Ascending aorta (tissue), 2 donors: ENCODE measurements at places on chromosomes 4 and X.

GRCh38 chr4:123676071-123676889, 279.7 kb downstream of the SPRY1 start:
- DNase-seq = no peak

GRCh38 chrX:72309297-72310071, 3.8 kb upstream of the CITED1 start:
- DNase-seq = no peak

DNA sequence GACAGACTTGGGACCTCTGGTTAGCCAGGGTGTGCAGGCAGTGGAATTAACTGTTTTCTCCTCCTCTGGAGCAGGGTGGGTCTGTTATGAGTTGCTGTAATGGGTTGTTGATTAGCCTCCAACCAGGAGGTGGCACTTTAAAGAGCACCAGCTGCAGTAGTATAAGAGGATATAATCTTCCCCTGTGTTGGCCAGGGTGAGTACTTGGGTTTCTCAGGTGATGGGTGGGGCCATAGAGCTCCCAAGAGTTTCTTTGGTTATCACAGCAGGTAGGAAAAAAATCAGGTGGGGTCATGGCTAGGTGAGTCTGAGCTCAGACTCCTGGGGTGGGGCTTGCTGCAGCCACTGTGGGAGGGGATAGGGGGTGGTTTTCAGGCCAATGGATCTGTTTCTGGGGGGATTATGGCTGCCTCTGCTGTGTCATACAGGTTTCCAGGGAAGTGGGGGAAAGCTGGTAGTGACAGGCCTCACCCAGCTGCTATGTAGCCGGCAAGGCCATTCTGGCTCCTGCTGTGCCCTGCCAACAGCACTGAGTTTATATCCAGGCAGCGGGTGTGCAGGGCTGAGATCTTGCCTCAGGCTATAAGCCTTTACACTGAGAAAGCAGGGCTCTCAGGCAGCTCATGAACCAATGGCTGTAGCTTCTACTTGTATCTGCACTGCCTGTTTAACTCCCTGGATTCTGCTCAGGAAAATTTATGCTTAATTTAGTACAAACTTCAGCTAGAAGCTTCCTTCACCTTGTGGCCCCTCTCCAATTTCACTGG, 70.1 kb downstream of the CCNG2 start:
- DNase-seq = no peak

- DNase-seq = no peak
Measured at GRCh38 chrX:7318241-7318640, 170.3 kb upstream of the PUDP start.

DNA sequence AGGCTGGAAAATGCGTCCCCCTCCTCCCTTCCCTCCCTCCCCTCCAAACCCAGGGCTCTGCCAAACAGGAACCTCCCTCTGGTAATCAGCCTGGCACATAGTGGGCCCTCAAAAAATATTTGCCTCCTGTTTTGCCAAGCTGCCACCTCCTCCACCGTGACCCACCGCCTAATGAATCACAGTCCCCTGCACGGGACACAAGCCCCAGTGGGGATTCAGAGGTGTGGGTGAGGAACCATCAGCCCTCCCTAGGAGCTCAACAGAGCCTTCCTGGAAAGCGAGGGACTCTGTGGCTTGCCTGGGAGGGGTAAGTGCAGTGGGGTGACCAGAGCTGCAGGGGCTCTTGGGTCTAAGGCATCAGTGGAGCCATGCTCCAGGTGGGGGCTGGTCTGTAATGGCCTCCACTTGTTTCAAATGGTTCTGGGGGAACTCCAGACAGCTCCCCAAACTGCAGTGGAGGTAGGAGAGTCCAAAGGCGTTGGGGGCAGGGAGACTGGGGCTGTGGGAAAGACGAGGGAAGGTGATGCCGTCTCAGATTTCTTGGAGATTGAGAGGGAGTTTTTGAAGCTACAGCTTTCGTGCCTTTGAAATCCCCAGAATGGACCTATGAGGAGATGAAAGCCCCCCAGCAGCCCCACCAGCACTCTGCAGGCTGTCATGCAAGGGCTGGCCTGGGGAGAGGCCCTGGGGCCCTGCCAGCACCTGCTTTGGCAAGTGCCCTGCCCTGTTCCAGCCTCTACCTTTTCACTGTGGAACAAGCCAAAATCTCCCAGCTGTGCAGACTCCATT, 1.0 kb upstream of the PPP2R2C start:
- DNase-seq = peak; percentile 19

- DNase-seq = no peak
Measured at GRCh38 chrX:129759576-129760061, 20.1 kb upstream of the SASH3 start.

DNA sequence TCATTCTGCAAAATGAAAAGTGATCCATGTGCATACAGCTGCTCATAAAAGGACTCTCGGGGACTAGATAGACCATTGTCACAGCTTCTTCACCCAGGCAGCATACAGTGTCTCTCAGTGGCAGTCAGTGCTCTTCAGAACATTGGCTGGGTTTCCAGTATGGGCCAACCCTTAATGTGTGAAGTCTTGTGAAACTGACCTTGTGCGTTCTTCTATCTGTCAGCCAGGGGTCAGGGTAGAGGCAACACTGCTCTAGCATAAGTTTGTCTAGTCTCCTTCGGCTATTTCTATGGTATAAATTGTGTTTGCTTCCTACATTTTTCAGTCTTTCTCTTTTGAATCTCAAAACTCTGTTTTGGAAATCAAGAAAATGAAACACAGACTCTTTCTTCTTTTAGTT, 37.0 kb upstream of the SMIM31 start:
- no peak for DNase-seq

DNA sequence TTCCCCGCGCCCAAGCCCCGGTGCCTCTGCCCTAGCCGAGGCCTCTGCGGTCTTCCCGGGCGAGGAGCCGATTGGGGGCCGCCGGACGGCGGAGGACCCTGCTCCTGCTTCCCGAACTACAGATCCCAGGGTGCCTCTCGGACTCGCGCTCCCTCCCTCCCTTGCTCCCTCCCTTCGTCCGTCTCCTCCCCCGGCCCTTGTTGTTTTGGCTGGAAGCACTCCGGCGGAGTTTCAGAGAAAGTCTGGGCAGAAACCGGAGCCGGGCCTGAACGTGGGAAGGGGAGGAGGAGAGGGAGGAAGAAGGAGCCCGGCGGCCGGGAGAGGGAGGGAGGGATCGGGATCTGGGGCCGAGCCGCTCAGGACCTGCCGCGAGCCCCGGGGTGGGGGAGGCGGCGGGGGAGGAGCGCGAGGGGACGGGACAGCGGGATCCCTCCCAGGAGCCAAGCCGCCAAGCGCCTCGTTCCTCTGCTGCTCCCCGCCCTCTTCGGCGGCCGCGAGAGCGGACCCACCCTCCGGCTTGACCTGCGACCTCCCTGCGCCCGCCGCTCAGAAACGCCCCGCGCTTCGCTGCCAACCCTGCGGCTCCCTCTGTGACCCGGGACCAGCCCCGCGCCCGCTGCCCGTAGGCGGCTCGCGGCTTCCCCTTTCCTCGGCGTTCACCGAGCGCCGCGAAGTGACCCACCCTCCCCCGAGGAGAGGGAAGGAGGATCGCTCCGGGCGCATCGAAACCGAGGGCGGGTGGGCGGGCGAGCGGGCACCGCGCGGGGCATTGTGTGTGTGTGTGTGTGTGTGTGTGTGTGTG, 496 bp upstream of the GAB1 start:
- DNase-seq = peak; percentile 92

GRCh38 chr4:182250446-182250845, 7.2 kb downstream of the TENM3 start:
- no peak for DNase-seq

DNA sequence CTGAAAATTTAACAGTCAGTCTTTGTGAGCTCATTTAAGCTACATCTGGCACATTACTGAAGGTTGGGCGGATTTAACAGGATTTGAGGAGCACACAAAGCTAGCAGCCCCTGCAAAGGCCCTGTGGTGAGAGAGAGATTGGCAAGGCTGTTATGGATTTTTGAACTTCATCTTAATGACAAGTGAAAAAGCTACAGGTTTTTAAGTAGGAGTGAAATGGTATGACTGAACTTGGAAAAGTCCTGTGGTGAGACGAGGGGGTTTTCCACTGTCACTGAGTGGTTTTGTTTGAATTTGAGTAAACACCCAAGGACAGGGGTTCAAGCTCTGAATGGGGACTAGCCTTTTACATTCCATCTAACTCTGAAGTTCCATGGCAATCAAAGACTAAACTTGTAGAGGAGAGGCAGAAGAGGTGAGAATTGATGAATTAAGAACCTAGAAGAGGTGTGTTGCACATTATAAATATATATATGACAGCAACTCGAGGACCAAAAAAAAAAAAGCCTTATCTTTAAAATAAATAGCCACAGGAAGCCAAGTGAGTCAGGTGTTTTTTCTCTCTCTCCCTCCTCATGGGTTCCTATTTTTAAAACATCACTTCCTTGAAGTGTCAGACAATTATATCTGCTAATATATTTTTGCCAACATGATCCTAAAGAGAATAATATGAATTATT, 47.8 kb upstream of the CLNK start:
- DNase-seq = no peak

- DNase-seq = no peak
Measured at GRCh38 chr4:36432586-36432985, 151.2 kb downstream of the DTHD1 start.

DNA sequence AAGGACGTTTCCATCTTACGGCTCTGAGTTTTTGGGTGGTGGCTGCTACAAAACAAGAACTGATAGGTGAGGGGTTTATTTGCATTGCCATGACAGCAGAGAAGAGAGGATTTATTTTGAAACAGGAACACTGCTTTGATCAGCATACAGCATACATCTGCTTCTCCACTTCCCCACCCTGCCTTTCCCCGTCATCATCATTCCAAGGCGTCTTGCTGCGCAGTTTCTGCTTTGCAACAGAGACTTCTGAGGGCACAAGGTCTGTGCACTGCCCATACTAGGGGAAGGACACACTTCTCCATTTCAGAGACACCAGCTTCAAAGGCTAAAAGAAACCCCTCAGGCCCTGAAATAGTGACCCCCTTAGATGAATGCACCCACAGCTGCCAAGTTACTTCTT, 19.1 kb downstream of the STARD8 start:
- no peak for DNase-seq

DNA sequence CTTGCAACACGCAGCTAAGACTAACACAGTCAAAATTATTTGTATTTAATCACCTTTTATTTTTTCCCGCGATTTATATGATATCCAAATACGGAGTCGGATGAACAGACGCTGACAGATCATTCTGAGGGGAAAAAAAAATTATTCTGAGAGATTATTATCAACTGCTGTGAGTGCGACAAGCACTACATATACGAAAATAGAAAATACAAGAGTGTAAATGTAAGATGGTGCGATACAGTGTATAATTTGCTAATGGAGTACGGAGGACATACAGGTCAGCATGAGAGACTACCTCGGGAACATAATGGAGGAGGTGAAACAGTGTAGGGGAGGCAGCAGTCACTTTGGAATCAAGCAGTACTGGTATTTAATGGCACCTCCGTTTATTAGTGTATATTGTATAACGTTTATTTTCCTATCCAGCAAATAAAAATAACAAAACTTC, 2.8 kb upstream of the LIN54 start:
- no peak for DNase-seq
